Glutamatergic neuron (in vitro differentiated cells): ENCODE measurements at places on chromosomes 7 and 10. TPM values are rescaled to one million over a fixed set of nuclear protein-coding genes. Genes with fewer than 3 reads are reported as not detected.

TMEM213 gene
- not detected for total RNA-seq

GRID2IP gene
- total RNA-seq = 0.66 TPM

PSTK gene
- total RNA-seq = 3.8 TPM

CYP2C9 gene
- not detected for total RNA-seq

PRTFDC1 gene
- 14.4 TPM for total RNA-seq

ZNF316 gene
- total RNA-seq = 51.1 TPM

PIP4K2A gene
- 20.7 TPM for total RNA-seq

DNA sequence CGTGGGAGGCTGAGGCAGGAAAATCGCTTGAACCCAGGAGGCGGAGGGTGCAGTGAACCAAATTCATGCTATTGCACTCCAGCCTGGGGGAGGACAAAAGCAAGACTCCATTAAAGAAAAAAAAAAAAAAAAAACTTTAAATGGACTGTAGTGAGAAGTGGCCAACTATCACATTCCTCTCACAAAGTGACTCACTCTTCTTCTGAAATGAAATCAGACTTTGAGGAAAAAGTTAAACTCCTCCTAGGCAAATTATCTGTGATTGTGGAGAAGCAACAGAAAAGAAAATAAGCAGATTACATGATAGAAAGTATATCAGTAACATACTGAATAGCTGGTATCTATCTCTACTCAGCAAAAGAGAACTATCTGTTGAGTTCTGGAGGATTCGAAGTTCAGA is 234.3 kb upstream of the PHF14 start:
- no peak for DNase-seq

DNA sequence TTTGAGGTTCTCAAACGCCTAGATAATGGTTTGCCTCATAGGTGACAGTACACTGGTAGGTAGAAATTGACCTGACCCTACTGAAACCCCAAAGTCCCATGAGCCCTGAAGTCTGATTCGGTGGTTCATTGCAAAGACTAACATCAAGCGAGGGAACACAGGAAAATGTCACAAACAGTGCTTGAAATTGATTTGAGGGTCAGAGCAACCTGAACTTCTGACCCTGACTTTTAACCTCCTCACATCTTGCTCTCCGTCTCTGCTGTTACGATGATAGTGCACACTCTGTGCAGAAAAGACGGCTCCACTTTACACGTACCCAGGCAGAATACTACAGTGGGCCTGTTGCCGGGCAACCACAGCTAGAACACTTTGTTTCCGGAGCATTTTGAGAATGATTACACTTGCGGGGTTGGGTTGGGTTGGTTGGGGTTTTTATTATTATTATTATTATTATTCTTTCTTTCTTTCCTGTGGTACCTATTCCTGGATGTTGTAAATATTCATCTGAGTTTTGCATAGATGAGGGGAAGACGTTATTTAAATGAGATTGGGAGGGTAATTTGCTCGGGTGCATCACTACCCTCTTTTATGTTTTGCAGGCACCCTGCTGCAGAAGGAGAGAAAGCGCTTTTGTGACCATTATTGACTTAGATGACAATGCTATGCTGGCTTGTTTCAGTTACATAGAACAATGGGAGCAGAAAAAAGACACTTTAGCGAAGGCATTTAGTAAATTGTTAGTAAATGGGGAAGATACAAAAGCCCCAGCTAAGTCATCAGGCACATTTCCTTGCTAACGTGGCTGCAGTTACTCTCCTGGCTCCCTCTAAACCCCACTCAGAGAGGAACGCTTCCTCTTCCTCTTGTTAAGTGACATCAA is 438.1 kb upstream of the NRP1 start:
- peak; percentile 21 for DNase-seq

GRCh38 chr10:114059561-114059960 is 15.9 kb downstream of the ADRB1 start:
- no peak for DNase-seq

DNA sequence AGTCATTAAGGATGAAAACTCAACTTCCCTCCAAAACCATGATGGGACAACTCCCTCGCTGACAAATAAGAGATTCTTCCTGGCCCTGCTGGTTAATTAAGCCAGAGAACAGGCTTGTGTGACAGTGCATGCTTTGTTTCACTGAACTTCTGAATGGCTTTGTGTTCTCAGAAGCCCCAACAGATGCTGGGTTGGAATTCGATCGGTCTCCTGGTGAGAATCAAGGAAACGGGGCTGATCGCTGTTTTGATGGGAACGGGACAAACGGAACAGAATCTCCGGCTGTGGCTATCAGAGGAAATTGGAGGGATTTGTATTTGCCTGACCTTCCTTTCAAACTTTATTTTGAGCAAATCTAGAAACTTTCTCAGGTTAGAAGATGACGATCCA is 145.0 kb downstream of the RNF216 start:
- no peak for DNase-seq

GRCh38 chr10:17443707-17444387 is 10.5 kb downstream of the ST8SIA6 start:
- no peak for DNase-seq

DNA sequence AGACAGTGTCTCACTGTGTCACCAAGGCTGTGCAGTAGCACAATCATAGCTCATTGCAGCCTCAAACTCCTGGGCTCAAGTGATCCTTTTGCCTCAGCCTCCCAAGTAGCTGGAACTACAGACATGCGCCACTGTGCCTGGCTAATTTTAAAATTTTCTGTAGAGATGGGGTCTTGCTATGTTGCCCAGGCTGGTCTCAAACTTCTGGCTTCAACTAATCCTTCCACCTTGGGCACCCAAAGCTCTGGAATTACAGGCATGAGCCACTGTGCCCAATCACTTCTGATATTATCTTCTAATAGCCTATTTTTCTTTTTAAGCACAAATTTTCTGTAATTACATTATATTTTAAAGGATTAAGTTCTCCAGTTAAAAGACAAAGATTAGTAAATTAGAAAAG is 42.6 kb upstream of the ZC3HAV1 start:
- DNase-seq = no peak

GRCh38 chr10:186911-187310 is 51.7 kb downstream of the ZMYND11 start:
- no peak for DNase-seq

DNA sequence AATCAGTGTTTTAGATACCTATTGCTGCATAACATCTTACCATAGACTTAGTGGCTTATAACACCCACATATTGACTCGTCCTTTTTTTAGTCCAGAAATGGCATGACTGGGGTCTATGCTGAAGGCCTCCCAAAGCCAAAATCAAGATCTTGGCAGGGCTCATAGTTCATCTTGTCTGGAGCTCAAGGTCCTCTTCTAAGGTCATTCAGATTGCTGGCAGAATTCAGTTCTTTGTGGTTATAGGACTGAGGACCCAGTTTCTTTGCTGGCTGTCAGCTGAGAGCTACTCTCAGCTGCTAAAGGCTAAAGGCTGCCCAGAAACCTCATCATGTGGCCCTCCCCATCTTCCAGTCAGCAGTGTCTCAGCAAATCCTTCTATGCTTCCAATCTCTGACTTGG is 165.5 kb downstream of the FAM107B start:
- no peak for DNase-seq

DNA sequence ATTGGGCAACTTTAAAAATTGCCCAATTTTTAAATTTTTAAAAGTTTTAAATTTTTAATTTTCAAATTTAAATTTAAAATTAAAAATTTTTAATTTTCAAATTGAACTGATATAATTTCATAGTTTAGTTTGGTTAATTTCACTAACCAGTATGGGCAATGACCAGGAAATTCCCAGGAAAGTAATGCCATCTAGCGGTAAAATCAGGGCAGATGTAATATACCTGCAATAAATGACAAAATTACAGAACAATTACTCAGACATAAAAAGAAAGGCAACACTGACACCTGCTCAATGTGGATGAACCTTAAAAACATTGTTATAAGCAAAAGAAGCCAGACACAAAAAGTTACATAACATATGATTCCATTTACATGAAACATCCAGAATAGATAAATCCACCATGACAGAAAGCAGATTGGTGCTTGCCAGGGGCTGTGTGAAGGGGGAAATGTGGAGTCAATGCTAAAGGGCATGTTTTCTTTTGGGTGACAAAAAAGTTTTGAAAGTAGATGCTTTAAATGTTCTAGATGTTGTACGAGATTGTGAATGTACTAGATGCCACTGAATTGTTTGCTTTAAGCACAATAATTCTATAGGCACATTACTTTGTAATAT is 28.6 kb upstream of the SLC16A12 start:
- no peak for DNase-seq

DNA sequence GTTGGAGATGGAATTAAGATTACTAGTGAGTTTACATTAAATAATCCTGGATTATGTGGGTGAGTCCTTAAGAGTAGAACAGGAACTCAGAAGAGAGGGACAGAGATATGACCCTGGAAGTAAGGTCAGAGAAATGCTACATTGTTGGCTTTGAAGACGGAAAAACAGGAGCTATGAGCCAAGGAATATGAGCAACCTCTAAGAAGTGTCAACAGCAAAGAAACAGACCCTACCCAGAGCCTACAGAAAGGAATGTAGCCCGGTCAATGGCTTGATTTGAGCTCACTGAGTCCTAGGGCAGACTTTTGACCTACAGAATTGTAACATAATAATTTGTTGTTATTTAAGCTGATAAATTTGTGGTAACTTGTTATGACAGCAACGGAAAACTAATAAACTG is 304.9 kb downstream of the IPMK start:
- no peak for DNase-seq

GRCh38 chr10:101060951-101061623 is 702 bp upstream of the KAZALD1 start:
- peak; percentile 93 for DNase-seq

- DNase-seq = no peak
These were observed 302.8 kb downstream of the PTPRN2 start for GRCh38 chr7:158284617-158285382.

DNA sequence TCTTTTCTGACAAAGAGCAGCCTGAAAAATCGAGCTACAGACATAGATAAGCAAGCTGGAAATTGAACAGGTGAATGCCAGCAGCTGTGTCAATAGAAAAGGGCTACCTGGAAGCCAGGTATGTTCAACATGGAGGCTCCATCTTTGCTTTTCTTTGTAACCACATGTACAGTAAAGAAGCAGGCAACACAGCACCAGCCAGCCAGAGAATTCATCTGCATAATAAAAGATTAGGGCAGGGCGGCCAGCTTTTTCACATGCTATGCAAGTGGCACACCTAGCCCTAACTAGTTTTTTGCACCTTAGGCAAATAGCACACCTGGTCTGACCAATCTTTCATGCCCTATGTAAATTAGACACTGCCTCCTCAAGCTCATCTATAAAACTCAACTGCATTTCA is 25.7 kb downstream of the COG5 start:
- no peak for DNase-seq

GRCh38 chr7:78441737-78442136 is 643.2 kb downstream of the PHTF2 start:
- DNase-seq = no peak

GRCh38 chr10:923844-924523 is 7.5 kb downstream of the LARP4B start:
- DNase-seq = no peak

GRCh38 chr10:123148414-123149161 is 652 bp downstream of the HMX2 start:
- peak; percentile 34 for DNase-seq

DNA sequence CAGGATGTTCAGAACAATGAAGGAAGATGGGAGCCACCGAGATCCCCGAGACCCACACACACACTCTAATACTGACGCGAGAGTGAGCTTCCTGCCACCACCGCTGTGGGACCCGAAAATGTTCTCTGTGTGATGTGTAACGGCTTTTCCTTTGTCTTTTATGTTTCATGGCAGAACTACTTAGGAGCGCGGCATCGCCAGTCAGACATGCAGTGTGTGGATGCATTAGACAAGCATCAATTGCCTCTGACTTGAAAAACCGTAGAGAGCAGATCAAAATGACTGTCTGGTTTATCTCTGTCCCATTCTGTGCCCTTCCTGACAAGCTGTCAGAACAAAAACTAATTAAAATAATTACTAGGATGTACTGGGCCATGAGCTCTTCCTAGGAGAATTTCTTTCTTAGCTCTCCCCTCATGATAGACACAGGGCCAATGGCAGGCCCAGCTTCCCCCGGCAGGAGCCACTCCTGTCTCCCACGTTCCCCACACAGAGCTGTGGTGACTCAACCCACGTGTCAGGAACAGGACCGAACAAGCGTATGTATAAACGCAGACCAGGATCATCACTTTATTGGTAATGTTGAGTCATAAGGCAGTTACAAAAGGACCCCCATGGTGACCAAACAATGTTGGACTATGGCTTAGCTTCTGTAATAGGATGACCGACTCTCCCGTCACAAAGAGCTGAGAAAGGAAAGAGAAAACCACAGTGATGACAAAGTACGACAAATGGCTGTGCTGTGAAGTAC is 705.0 kb downstream of the PARD3 start:
- no peak for DNase-seq
